ENCODE measurements at places on chromosomes 7 and 10. TPM values are rescaled to one million over a fixed set of nuclear protein-coding genes. Genes with fewer than 3 reads are reported as not detected.

- DNase-seq, result peak; percentile 79
Observed at GRCh38 chr10:103765168-103765567, 90.2 kb downstream of the SH3PXD2A start.

DNA sequence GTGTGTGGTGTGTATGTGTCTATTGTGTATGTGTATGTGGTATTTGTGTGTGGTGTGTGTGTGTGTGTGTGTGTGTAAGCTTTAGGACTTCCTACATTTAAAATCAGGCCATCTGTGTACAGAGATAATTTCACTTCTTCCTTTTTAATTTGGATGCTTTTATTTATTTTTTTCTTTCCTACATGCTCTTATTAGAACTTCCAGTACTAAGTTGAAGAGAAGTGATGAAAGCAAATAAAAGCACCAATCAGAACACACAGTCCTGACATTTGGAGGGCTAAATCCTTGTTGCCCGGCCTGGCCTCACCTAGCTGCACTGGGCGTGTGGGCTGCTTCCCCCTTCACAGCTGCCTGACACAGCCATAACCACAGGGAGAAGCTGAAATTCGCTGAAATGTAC, 3.8 kb upstream of the MRC1 start:
- DNase-seq, result no peak

GRCh38 chr10:90998733-90999511, 78.0 kb upstream of the ANKRD1 start:
- DNase-seq, result no peak

CH25H gene
- 3.2 TPM for total RNA-seq

ADRA2A gene
- not detected for total RNA-seq

SPACDR gene
- total RNA-seq, result not detected
